ENCODE measurements at places on chromosomes 7 and 10. TPM values are rescaled to one million over a fixed set of nuclear protein-coding genes. Genes with fewer than 3 reads are reported as not detected.

CAPZA2 gene
- 371 TPM for total RNA-seq

CACNB2 gene
- 55.9 TPM for total RNA-seq

LRGUK gene
- total RNA-seq, result 0.20 TPM

WNT16 gene
- not detected for total RNA-seq

- no peak for DNase-seq
Measured at GRCh38 chr10:88664142-88664541, at the start of gene LIPF. TSS of gene LIPF (plus strand) at chr10:88664442. CDS start at chr10:88667298, 2,856 bp downstream.

GRCh38 chr10:29806350-29806788 is 171.6 kb upstream of the SVIL start:
- DNase-seq, result no peak

DNA sequence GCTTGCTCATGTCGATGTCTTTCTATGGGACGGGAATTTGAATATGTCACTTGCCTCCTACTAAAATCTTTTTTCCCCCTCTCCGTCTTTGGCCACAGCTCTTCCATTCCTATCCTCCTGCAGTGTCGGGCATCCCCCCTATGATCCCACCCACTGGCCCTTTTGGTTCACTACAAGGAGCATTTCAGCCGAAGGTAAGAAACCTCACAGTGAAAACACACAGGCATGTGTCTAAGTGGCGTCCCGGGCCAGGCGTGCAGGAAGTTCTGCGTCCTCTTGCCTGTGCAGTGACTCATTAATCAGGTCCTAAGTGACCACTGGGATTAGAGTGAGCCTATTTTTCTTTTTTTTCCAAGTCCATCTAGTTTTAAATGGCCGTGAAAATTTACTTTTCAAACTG is 360.5 kb upstream of the GALNT17 start:
- DNase-seq, result no peak

DNA sequence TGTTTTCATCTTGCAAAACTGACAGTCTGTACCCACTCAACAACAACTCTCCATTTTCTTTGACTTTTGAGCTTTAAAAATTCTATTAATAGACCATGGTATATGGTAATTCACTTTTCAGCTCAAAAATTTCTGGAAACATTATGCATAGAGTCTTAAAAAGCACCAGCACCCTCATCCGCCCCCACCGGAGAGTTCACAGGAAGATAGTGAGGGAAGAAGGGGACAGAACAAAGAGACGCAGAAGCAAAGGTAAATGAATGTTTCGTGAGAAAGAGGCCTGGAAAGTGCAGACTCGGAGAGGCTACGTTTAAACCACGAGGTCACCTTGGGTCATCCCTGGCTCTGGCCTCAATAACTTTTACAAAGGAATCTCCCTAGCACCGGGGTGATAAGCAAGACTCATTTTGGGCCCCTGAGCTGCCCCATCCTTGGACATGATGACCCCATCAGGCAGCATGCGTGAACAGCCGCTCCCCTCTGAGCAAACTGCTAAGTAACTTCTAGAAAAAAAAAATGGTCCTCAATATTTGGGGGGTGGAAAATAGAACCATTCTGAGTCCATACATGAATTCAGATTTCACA is 96.3 kb downstream of the CPXM2 start:
- DNase-seq, result no peak

- no peak for DNase-seq
Measured at GRCh38 chr7:15219758-15220157, 317.2 kb upstream of the DGKB start.

DNA sequence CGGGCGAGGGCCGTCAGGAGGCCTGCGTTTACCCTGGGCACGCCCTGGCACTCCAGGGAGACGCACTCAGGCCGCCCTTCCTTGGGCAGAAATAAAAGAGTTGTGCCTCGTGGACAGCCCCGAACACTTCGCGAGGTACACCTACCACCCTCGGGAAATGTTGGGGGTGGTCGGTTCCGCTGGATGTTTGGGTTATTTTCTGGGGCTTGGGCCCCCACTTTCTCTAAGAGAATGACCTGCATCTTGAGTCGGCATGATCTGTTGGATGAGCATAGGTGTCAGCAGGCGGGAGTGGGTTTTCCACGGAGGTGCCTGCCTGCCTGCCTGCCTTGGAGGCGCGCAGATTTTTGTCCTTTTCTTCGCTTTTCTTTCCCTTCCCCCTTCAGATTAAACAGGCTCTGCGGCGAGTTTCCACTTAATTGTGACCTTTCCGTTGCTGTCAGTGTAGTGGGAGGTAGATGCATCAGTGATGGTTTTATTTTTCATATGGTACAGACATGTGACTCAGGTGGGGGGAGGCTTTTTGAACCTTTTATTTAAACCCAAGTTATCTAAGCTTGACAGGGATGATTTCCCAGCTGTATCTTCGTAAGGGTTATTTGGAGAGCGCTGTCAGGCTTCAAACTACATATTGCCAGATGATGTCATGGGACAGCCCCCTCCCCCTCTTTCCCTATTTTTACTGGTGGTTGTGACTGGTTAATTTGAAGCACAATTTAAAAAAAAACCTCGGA is 661 bp downstream of the HECTD2 start:
- no peak for DNase-seq

All from left ventricle myocardium superior (tissue), 1 donor.